ENCODE measurements at places on chromosomes 7 and 10. TPM values are rescaled to one million over a fixed set of nuclear protein-coding genes. Genes with fewer than 3 reads are reported as not detected.

Gene PNLIPRP2
- not detected for total RNA-seq

Gene VSTM2A
- total RNA-seq, result not detected

Gene PDIA4
- total RNA-seq, result 222 TPM

Gene FAM131B
- total RNA-seq, result 8.2 TPM

Gene GPR37
- total RNA-seq, result 4.7 TPM

Gene XRCC2
- total RNA-seq, result 0.26 TPM

Gene MYO1G
- under 0.01 TPM for total RNA-seq

Gene ZNF487
- total RNA-seq, result 4.9 TPM

Gene AKR1D1
- not detected for total RNA-seq

Gene SYT15B
- total RNA-seq, result not detected

Gene IPMK
- total RNA-seq, result 1.9 TPM

Gene RPEL1
- under 0.01 TPM for total RNA-seq

Gene RET
- total RNA-seq, result 0.17 TPM

Gene ANKRD61
- not detected for total RNA-seq

Gene RNF32
- total RNA-seq, result 1.3 TPM

Gene SPRN
- 0.63 TPM for total RNA-seq

Gene MYL10
- total RNA-seq, result not detected

Gene SMKR1
- not detected for total RNA-seq

Gene GPC2
- 1.5 TPM for total RNA-seq

Gene CFAP69
- 5.0 TPM for total RNA-seq

Gene CBLL1
- total RNA-seq, result 11.3 TPM

Gene SFXN4
- 5.5 TPM for total RNA-seq

Gene GRID1
- total RNA-seq, result not detected

Gene WNT8B
- total RNA-seq, result not detected

Gene C10orf143
- 1.0 TPM for total RNA-seq

Gene RBP4
- not detected for total RNA-seq

Gene OR2A7
- total RNA-seq, result 0.09 TPM

Gene ACTL6B
- not detected for total RNA-seq

Gene CALN1
- total RNA-seq, result not detected

Gene NODAL
- total RNA-seq, result not detected

Gene DNAH11
- total RNA-seq, result under 0.01 TPM

Gene AKR1B15
- total RNA-seq, result not detected

Gene NPY
- not detected for total RNA-seq

Gene FAM221A
- 0.95 TPM for total RNA-seq

Gene OR2A1
- not detected for total RNA-seq

Gene LIPM
- total RNA-seq, result not detected

Gene CYP2C8
- under 0.01 TPM for total RNA-seq

Gene HOXA11
- 0.16 TPM for total RNA-seq

Gene NEUROD6
- total RNA-seq, result not detected

Gene PHYHIPL
- not detected for total RNA-seq

Gene IL2RA
- total RNA-seq, result not detected

Gene RBP3
- total RNA-seq, result not detected

Gene COBL
- total RNA-seq, result not detected

Gene SH2D4B
- not detected for total RNA-seq

Gene TMEM270
- not detected for total RNA-seq

Gene VGF
- not detected for total RNA-seq
